ENCODE measurements at places on chromosomes 16 and 17.

DNA sequence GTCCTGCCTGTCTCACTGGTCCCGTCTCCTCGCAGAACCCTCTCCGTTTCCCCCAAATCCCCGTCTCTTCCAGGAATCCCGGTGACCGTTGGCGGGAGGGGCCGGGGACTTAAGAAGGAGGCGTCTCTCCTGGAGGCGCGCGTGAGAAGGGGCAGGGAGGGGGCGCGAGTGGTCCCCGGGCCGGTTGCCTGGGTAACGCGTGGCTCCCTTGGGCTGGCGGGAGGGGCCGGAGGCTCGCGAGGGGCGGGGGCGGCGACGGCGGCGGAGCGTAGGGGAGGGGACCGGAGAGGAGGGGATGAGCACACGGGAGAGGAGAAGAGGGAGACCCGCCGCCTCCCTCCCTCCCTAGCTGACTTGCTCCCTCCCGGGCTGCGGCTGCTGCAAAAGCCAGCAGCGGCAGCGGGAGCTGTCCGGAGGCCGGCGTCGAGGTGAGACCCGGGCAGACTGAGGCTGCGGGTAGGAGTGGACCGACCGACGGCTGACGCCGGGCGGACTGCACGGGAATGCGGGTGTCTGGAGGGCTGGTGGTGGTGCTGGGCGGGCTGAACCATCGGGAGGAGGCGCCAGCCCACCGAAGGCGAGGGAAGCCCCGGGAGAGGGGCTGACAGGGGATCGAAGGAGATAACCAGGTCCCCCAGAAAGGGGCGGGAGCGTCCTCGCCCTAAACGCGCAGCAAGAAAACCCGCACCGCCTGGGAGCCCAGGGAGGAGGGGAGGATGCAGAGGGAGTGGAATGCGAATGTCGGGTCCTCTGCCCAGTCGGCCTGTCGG is at the start of gene PRRT2:
PRRT2 (plus strand) TSS at position 298 of the 770 bp plus-strand sequence. CDS start 862 bp downstream, outside the sequence.
- DNase-seq, result peak; percentile 38

DNA sequence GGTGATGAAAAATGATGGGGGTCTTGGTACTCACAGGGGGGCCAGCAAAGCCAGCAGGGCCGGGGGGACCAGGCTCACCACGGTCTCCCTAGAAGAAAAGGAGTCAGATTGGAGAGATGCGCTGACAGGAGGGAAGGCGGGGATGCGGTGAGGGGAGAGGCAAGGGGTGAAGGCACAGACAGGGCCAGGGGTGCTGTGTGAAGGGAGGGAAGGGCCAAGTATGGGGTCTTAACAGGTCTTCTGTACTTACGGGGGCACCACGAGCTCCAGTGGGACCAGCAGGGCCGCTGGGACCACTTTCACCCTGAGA is 11.2 kb downstream of the COL1A1 start:
- DNase-seq, result no peak

GRCh38 chr17:79948945-79949655 is 86.6 kb downstream of the TBC1D16 start:
- no peak for DNase-seq

DNA sequence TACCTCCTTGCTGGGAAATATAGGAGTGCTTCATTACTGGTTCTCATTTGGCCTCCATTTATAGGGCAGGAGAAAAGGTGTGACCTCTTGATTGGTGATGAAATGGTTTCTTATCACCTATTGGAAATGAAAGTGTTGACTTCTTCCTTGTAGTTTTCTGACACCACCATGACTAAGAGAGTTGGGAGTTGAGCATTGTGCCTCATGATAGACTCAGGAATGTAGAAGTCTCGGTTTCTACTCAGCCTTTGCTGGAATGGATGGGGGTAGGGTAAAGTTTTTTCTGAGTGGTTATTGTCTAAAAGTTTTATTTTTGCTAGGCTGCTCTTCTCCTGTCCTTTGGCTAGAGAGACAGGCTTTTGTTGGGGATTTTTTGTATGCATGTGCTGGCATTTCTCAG is 117.4 kb downstream of the PHKB start:
- DNase-seq, result peak; percentile 9

GRCh38 chr16:87471278-87472141 is 21.3 kb downstream of the ZCCHC14 start:
- peak; percentile 37 for DNase-seq

- no peak for DNase-seq
Observed at GRCh38 chr17:82942166-82943130, 102.6 kb upstream of the ZNF750 start.

- DNase-seq, result no peak
Observed at GRCh38 chr16:1275791-1276579, 20.1 kb downstream of the TPSD1 start.

- no peak for DNase-seq
Observed at GRCh38 chr16:25988084-25988483, 296.3 kb downstream of the HS3ST4 start.

DNA sequence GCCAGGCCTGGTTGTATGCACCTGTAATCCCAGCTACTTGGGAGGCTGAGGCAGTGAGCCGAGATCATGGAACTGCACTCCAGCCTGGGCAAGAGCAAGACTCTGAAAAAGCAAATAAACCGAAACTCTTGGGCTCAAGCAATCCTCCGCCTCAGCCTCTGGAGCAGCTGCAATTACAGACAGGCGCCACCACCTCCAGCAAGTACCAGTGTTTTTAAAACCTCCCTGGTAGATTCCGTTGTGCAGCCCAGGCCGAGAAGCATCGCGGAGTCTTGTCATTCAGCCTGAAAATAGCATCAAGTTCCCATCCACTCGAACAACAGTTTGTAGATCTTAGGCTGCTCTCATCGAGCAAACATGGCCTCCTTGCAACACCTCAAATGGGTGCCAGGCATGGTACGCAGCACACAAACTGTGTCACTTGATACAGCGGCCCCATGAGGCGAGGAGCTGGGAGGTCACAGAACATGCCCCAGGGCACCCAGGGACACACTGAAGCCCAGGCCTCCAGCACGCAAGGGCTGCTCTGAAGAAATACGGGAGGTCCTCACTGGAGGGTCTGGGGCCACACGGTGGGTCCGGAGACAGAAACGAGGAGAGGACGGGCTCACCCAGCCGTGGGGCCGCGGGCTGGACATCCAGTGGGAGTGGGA is 18.1 kb downstream of the TMC6 start:
- no peak for DNase-seq

- DNase-seq, result no peak
Observed at GRCh38 chr16:76837872-76838271, 353.1 kb upstream of the MON1B start.

- no peak for DNase-seq
Observed at GRCh38 chr17:7885367-7886226, 3.0 kb upstream of the CHD3 start.

DNA sequence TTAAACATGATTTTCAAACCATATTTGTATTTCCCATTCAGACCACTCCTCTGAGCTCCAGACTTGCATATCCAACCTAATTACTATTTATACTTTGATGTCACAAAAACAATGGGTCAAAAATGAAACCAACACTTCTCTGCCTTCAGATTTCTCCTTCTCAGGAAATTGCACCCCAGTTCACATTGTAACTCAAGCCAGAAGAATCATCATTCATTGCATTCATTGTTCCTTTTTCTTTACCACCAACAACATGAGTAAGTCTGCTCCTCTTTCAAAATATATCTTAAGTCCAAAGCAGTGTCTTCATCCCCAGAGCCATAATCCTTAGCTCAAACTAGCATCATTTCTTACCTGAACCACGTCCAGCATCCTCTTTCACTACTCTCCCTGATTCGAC is 2.6 kb upstream of the AKAP1 start:
- no peak for DNase-seq

DNA sequence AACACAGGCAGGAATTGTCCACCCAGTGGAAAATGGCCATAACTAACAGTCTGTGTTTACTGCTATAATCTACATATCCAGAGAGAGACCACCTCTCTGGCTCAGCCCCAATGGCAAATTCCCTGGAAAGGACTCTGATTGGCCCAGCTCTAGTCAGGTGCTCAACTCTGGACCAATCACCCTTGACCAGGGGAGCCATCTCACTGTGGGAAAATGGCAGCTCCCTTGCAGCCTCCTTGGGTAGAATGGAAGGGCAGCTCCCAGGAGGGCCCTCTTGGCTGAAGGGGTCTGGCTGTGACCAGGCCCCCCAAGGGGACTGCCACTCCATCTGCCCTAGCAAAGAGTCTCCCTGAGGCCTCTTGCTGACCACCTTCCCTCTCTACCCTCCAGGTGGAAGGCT is 3.1 kb downstream of the ALOX15B start:
- DNase-seq, result peak; percentile 24

- DNase-seq, result no peak
Observed at GRCh38 chr16:85307552-85308364, 195.5 kb upstream of the CIBAR2 start.

DNA sequence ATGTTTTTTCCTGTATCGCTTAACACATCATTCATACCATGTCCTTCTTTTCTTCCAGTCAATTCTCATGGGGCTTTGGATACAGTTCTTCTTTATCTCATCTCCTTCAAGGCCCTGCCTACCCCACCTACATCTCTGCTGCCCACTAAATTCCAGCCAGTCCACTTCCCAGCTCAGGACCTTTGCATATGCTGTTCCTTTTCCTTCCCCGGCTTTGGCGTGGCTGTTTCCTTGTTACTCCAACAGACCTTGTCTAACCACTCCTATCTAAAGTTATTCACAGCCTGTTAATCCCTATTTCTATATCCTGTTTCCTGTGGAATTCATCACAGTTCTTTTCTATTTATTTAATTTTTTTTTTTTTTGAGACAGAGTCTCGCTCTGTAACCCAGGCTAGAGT is 6.6 kb upstream of the STAT3 start:
- no peak for DNase-seq

DNA sequence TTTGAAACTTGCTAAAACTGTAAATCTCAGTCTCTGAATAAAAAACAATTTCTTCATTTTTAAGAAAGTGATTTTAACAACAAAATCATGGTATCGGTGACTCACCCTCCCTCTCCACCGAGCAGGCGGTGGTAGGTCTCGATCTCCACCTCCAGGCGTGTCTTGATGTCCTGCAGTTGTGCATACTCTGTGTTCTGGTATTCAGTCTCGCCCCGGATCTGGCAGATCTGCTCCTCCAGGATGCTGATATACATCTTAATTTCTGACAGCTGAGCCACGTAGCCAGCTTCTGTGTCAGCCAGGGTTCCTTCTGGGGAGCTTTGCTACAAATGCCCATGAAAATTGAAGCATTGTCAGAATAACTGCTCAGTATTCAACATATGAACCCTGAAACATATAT is 15.4 kb upstream of the KRT24 start:
- no peak for DNase-seq

GRCh38 chr17:75894049-75894733 is 2.6 kb downstream of the TRIM65 start:
- DNase-seq, result peak; percentile 23

DNA sequence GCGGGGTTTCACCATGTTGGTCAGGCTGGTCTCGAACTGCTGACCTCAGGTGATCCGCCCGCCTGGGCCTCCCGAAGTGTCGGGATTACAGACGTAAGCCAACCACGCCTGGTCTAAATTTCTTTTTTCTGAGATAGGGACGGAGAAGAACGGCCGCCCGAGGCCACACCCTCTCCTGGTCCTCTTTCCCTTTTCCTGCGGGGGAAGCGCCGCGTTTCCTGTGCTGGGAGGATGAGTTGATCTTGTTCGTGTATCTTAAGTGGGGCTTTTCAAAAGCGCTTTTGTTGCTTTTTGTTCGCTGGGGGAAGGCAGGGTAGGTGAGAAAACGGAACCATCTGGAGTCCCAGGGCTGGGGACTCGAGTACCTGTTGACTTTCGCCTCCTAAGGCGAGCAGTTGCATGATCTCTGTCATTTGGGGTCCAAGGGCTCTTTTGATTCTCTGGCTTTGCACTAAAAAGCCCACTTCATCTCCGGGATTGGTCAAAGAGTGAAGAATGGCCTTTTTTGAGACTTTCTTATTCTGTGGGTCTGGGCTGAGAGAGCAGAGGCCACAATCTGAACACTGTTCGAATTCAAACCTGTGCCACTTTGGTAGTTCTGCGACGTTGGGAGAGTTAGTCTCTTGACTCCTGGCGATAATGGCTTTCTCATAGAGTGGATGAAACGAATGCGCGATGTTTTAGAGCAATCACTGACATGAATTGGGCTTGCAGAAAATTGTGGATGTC is 1.3 kb downstream of the FUS start:
- DNase-seq, result peak; percentile 49

- DNase-seq, result peak; percentile 75
Observed at GRCh38 chr17:27376637-27377547, 79.4 kb upstream of the KSR1 start.

DNA sequence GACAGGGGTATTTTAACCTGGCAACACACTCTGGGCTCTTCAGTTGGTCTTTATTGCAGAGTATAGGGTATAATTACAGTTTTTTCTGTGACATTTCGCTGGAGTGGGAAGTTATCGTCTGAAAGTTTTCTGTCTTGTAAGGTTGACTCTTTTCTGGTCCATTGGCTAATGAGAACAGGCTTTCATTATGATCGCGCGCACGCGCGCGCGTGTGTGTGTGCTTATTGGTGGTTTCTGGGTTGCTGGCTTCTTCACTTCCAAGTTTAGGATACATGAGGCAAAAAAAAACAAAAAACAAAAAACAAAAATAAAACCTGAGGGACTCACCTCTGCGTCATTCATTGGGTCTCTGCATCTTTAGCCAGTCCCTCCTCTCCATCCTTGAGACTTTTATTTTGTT is 68.7 kb upstream of the MYOCD start:
- DNase-seq, result no peak

GRCh38 chr16:8492690-8493089 is 97.6 kb downstream of the TMEM114 start:
- no peak for DNase-seq
